Activated CD4-positive, alpha-beta memory T cell treated with anti-CD3 and anti-CD28 coated beads, Interleukin-2, amount 10 ng/mL, durations not matched to agents 7 days and 5 days (primary cell): ENCODE measurements at places on chromosomes 6 and 20. TPM values are rescaled to one million over a fixed set of nuclear protein-coding genes. Genes with fewer than 3 reads are reported as not detected.
A peak's percentile ranks its signal among the peaks of the same experiment; 100 is the strongest.

- H3K4me3 ChIP-seq: no peak overlapping the region
- H3K27me3 ChIP-seq: peaks cover 20% of the 10 kb centered on the region
- DNase-seq: no peak
- H3K36me3 ChIP-seq: no peaks in the 10 kb centered on the region
Measured at GRCh38 chr20:64099880-64100565, 7.3 kb downstream of the NPBWR2 start.

GRCh38 chr6:12637960-12638641 lies 78.5 kb upstream of the PHACTR1 start:
- no peaks in the 10 kb centered on the region for H3K4me1 ChIP-seq
- H3K27me3 ChIP-seq: peaks cover 1% of the 10 kb centered on the region
- DNase-seq: peak; percentile 32
- H3K27ac ChIP-seq: no peak overlapping the region

GRCh38 chr20:25220810-25221591 lies 25.5 kb downstream of the ENTPD6 start:
- H3K36me3 ChIP-seq: peaks cover 5% of the 10 kb centered on the region
- peaks cover 9% of the 10 kb centered on the region for H3K4me1 ChIP-seq
- H3K27ac ChIP-seq: no peak overlapping the region
- no peak for DNase-seq
- H3K27me3 ChIP-seq: no peaks in the 10 kb centered on the region
- no peak overlapping the region for H3K4me3 ChIP-seq

DNA sequence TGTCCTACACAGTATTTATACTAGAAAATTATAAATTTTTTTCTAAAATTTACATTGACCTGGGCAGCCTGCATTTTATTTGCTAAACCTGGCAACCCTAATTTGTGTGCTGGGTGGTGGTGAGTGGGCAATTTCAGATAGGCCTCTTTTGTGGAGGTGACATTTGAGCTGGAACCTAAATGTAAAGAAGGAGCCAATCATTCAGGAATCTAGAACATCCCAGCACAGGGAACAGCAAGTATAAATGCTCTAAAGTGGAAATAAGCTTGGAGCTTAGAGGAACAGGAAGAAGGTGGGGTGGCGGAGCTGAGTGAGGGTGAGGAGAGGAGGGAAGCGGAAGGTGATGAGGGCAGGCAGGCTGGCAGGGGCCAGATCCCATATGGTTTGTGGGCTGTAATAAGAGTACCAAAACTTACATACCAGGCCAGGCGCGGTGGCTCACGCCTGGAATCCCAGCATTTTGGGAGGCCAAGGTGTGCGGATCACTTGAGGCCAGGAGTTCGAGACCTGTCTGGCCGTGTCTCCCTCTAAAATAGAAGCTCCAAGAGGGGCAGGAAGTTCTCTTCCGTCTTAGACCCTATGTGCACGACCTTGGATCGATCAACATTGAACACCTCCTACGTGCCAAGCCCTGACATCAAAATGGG lies 549 bp upstream of the CSE1L start:
- H3K4me3 ChIP-seq: peak overlapping the region; percentile 99
- peak overlapping the region; percentile 98 for H3K27ac ChIP-seq
- DNase-seq: peak; percentile 46
- H3K4me1 ChIP-seq: peaks cover 32% of the 10 kb centered on the region

DNA sequence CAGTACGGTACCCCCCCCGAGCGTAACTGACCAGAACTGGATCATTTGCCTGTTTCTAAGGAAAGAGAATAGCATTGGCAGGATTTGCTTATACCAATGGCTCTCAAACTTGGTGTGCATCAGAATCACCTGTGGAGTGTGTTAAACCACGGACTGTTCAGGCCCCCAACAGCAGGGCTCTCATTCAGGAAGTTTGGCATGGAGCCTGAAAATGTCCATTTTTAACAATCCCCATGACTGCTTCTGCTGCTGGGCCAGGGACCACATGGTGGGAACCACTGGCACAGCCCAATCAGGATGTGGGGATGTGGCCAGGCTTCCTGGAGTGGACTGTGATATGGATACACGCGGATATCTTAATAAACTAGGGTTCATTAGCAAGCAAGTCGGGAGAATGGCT lies 53.9 kb downstream of the GTF2H5 start:
- H3K27ac ChIP-seq: no peak overlapping the region
- no peaks in the 10 kb centered on the region for H3K36me3 ChIP-seq
- peaks cover 3% of the 10 kb centered on the region for H3K4me1 ChIP-seq
- peaks cover 3% of the 10 kb centered on the region for H3K27me3 ChIP-seq

DNA sequence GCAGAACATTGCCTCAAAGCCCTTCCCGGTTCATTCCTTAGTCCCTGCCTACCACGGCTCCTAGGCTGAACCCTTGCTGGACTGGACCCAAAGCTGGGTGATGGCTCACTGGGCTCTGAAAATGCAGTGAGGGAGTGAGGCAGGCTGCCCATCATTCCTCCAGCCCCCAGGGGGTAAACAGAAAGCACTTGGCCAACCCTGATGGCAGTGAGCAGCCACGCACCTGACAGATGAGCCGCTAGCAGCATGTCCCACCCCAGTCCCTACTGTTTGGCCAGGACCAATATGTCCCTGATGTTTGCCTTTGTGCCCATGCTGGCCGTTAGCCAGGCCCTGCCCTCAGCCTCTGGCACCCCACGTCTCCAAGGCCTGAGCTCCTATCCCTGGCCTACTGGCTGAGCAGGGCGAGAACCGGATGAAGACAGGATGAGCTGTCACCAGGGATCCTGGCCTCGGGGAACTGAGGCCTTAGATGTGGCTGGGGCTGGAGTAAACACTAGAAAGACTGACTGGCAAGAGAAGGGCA lies 19.4 kb upstream of the BAK1 start:
- H3K4me3 ChIP-seq: no peak overlapping the region
- no peak for DNase-seq
- peaks cover 19% of the 10 kb centered on the region for H3K4me1 ChIP-seq
- no peak overlapping the region for H3K27ac ChIP-seq

GRCh38 chr6:119052987-119053386 lies 25.5 kb downstream of the FAM184A start:
- H3K36me3 ChIP-seq: peaks cover 3% of the 10 kb centered on the region
- H3K27ac ChIP-seq: no peak overlapping the region
- H3K27me3 ChIP-seq: no peaks in the 10 kb centered on the region
- H3K4me3 ChIP-seq: no peak overlapping the region
- H3K4me1 ChIP-seq: peaks cover 21% of the 10 kb centered on the region

DNA sequence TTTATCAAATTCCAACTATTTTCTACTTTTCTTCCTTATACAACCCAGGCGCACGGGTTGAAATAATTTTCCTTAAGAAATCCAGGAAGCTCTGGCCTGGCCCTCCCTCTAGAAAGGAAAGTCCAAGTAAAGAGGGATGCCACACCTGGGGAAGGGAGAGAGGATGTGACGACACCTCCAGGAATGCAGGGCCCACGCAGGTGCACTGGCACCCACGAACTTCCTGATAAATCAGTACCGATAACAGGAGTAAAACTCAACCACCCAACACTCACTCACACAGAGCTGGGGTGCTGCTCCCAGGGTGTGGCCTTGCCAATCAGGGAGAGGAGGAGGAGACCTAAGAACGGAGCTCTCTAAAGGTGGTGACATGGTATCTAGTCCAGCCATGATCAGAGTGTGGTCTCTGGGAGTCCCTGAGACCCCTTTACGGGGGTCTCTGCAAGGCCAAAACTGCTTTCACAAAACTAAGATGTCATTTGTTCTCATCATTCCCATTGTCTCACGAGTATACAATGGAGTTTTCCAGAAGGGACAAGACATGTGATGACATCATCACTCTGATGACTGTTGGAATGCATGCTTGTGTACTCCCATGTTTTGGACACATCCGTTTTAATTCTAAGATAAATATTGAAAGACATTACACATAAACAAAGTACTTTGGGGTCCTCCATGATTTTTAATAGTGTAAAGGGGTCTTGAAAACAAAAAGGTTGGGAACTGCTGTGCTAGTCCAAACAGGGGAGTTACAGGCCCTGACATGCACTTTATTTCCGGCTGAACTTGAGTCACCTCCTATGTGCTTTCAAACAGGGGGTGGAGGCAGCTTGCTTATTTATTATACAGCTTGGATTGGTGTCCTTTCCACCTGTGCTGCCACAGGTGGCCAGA lies 2.2 kb upstream of the PARD6B start:
- no peak overlapping the region for H3K4me3 ChIP-seq
- no peaks in the 10 kb centered on the region for H3K36me3 ChIP-seq
- DNase-seq: no peak
- no peak overlapping the region for H3K27ac ChIP-seq

DNA sequence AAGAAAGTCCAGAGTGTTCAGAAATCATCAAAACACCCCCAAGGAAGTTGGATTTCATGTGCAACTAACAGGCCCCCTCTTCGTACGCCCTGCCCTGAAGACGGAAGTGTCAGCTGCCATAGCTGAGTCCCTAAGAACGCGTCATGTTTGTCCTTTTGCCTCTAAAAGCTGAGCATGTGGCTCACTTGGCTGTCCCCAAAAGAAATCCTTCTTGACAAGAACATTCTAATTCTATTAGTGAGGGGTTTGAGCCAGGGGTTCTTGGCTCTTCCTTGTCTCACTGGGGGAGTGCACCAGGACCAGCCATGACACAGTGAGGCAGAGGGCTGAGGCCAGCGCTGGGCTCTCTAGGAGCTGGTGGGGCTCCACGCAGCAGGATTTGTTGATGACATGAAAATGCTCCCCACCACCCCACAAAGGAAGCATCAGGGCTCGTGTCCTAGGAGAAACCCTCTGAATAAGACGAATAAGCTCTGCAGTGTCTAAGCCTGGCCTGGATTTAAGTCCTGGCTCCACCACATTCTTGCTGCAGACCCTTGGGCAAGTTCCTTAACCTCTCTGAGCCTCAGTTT lies 20.0 kb upstream of the SPO11 start:
- H3K4me1 ChIP-seq: no peaks in the 10 kb centered on the region
- DNase-seq: no peak
- no peak overlapping the region for H3K27ac ChIP-seq

DNA sequence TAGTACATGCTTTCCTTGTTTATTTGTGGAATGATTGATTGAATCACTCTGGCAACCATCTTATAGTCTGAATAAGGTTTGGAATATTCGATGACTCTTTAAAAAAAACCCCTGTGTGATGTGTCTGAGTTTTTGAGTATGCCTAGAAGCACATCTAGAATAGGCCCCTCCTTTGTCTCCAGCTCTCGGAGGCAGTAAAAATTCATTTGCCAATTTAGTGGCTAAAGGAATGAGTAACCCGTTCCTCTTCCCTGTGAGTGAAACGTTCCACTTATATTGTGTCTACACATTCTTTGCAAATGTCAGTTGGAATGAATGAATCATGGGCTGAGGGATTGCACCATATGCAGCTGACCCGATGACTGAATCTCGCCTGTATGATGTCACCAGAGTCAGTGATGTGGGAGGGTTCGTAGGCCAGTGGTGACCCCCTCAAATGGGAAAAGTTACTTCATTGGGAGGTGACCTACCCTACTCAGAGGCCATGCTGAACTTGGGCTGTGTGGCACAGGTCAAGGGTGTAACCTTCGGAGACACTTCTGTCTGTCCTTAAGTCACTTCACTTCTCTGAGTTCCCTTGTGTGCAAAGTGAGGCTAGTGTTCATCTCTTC lies 21.6 kb downstream of the MOCS3 start:
- no peak for DNase-seq
- no peak overlapping the region for H3K4me3 ChIP-seq
- H3K4me1 ChIP-seq: peaks cover 8% of the 10 kb centered on the region
- no peaks in the 10 kb centered on the region for H3K36me3 ChIP-seq
- H3K27ac ChIP-seq: no peak overlapping the region
- peaks cover 26% of the 10 kb centered on the region for H3K27me3 ChIP-seq

GRCh38 chr6:109740787-109741186 lies 49.7 kb downstream of the FIG4 start:
- H3K36me3 ChIP-seq: peaks cover 13% of the 10 kb centered on the region
- no peaks in the 10 kb centered on the region for H3K27me3 ChIP-seq
- no peak for DNase-seq
- H3K27ac ChIP-seq: no peak overlapping the region

DNA sequence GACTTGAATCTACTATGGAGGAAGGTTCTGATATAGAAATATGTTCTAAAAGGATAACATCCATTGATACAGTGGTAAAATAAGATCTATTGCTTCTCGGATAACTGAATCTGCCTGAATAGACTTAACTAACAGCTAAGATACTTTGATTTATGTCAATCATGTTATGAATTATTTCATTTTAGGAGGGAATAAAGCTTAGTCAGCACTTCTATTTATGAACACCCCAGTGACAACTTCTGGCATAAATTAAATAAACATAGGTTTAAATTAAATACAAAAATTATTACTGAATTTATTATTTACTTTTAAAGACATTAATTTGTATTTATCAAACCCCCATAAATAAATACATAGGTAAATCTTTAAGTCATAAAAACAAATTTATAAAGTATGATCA lies 69.3 kb downstream of the IMPG1 start:
- H3K4me1 ChIP-seq: no peaks in the 10 kb centered on the region
- H3K27ac ChIP-seq: no peak overlapping the region
- DNase-seq: no peak
- no peaks in the 10 kb centered on the region for H3K36me3 ChIP-seq
- H3K4me3 ChIP-seq: no peak overlapping the region

DNA sequence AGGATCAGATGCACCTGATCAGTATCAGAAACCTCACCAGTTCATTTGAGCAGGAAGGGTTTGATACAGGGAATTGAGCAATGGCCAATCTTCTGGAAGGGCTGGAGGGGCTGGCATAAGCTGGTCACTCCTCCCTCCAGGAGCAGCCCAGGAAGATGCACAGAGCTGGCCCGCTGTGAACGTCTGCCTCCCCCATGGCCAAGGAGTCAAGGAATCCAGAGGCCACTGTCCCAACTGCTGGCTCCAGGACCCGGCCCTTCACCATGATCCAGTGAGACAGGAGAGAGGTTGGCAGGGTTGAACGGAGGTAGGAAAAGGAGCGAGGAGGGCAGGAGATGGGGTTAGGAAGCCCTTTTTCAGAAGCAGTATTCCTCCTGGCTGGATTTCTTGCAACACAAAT lies 113.9 kb upstream of the CST7 start:
- DNase-seq: no peak
- H3K4me1 ChIP-seq: peaks cover 8% of the 10 kb centered on the region
- peaks cover 3% of the 10 kb centered on the region for H3K27me3 ChIP-seq
- no peaks in the 10 kb centered on the region for H3K36me3 ChIP-seq
- no peak overlapping the region for H3K4me3 ChIP-seq
- H3K27ac ChIP-seq: no peak overlapping the region

DNA sequence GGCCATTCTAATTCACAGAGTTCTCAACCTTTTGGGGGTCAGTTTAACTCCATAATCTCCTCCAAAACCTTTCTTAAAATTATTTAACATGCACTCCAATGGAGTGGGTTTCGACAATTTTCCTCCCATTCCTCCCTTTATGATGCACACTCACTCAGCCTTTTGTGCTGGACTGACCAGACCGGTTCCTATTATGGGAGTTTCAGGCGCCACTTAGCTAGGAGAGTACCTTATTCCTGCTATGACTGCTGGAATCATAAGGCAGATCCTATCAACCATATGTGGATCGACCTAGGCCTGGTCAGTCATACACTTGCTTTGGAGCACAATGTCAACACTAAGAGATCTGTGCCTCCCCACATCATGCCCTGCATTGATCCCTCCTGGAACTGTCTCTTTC lies 63.9 kb upstream of the MOCS1 start:
- no peaks in the 10 kb centered on the region for H3K27me3 ChIP-seq
- DNase-seq: no peak
- H3K36me3 ChIP-seq: no peaks in the 10 kb centered on the region
- no peak overlapping the region for H3K27ac ChIP-seq

The APOM gene
- total RNA-seq: 3.6 TPM

The GHRH gene
- not detected for total RNA-seq

The CYP39A1 gene
- total RNA-seq: not detected

The PPP1R16B gene
- total RNA-seq: 119 TPM

The C20orf202 gene
- total RNA-seq: not detected

The KCNK15 gene
- total RNA-seq: not detected

The HLA-E gene
- 767 TPM for total RNA-seq

The KCNQ2 gene
- total RNA-seq: not detected

The OOEP gene
- total RNA-seq: 0.68 TPM

The WFDC9 gene
- not detected for total RNA-seq

The HDGFL1 gene
- not detected for total RNA-seq

The ZNF831 gene
- 12.1 TPM for total RNA-seq
